ENCODE measurements at places on chromosomes 1 and 21.

GRCh38 chr21:26072666-26073615 lies 97.6 kb downstream of the APP start:
- DNase-seq: peak; percentile 12

DNA sequence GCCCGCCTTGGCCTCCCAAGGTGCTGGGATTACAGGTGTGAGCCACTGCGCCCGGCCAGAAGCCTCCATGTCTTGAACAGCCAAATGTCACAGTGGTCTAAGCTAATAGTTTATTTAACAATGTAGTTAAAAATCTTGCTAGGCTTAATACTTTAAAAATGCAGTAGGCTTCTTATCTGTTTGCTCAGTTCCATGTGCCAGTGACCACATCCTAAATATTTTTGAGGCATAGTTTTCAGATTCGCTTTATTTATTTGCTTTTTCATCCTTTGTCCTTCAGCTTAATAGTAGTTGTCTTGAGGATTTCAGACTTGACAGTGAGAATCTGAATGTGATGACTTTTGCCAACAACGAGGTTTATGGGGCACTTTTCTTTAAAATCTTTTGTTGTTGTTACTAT lies 59.9 kb upstream of the PRRX1 start:
- no peak for DNase-seq

DNA sequence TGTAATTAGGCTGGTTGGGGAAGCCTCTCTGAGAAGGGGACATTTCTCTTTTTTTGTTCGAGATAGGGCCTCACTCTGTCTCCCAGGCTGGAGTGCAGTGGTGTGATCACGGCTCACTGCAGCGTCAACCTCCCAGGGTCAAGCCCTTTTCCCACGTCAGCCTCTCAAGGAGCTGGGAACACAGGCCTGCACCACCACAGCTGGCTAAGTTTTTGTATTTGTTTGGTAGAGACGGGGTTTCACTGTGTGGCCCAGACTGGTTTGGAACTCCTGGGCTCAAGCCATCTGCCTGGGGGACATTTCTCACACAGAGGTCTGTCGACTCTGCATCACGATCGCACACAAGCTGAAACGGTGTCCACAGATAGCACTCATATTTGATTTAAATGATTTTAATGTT lies 39.7 kb downstream of the HUNK start:
- no peak for DNase-seq

GRCh38 chr1:201877877-201878401 lies 10.8 kb upstream of the SHISA4 start:
- no peak for DNase-seq

DNA sequence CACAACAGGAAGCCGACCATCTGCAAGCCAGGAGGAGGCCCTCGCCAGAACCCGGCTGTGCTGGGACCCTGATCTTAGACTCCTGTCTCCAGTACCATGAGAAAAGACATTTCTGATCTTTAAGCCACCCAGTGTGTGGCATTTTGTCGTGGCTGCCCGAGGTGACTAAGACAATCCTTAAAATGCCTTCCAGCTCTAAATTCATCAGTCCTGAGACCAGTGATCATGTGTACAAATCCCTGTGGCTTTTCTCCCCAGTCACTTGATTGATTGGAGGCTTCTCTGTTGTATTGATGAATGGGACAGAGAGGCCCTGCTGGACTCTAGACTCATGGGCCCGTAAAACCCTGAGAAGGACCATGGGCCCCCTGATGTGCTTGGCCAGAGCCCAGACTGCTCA lies 36.1 kb downstream of the B3GALT5 start:
- no peak for DNase-seq

- no peak for DNase-seq
Measured at GRCh38 chr1:247077213-247077612, 1.4 kb downstream of the ZNF670 start.

GRCh38 chr1:46173361-46173856 lies 1.5 kb upstream of the TSPAN1 start:
- no peak for DNase-seq

- DNase-seq: no peak
Measured at GRCh38 chr1:53627031-53627430, 111.9 kb downstream of the GLIS1 start.

GRCh38 chr1:55190109-55190508 lies 25.1 kb downstream of the USP24 start:
- no peak for DNase-seq

GRCh38 chr1:89433421-89433820 lies 69.6 kb downstream of the GBP6 start:
- DNase-seq: no peak

DNA sequence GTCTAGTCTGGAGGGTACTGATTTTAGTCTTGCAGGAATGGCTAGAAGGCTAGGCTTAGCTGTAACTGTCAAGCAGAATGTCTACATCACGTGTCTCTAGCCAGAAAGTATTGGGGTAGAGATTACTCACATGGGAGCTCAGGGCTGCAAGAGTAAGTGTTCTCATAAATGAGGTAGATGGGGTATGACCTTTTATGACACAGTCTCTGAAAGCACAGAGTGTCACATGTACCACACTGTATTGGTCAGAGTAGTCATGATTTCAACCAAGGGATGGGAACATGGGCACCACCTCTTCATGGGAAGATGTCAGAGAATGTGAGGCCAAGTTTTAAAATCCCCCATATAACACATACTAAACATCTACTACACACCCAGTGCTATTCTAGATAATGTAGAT lies 2.9 kb downstream of the FYB2 start:
- no peak for DNase-seq

GRCh38 chr1:154192476-154192875 lies 576 bp upstream of the TPM3 start:
- no peak for DNase-seq

- peak; percentile 10 for DNase-seq
Measured at GRCh38 chr1:27349784-27350662, 8.2 kb downstream of the SYTL1 start.

DNA sequence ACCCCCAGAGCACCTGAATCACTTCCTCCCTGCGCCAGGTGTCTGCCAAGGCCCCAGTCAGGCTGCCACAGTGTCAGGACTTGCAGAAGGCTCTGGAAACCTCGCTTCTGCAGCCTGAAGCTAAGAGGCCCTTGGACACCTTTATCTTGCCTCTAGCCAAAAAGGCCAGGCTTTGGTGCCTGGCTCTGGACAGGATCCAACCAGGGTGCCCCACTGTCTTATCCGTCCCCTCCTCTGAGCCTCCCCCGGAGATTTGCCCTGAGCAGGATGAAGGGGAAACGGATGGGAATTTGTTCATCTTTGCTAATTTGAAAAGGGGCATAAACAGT lies 12.8 kb upstream of the CLSTN1 start:
- no peak for DNase-seq

DNA sequence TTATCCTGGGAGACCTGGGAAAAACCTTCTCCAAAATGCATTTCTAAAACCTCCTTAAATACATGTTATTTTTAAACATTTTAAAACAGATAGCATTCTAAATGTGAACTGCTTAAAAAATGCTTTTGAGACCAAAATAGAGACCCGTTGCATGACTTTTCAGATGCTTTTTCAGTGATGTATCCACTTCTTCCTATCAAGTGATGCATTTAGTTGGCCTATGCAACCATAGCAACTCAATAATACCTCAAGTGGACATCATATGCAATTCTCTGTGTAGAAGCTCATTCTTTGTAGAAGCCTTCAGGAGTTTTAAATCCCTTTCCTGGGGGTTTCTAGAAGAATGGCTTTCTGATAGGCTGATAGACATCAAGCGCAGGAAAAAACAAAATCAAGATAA lies 94.5 kb upstream of the RAVER2 start:
- DNase-seq: no peak

DNA sequence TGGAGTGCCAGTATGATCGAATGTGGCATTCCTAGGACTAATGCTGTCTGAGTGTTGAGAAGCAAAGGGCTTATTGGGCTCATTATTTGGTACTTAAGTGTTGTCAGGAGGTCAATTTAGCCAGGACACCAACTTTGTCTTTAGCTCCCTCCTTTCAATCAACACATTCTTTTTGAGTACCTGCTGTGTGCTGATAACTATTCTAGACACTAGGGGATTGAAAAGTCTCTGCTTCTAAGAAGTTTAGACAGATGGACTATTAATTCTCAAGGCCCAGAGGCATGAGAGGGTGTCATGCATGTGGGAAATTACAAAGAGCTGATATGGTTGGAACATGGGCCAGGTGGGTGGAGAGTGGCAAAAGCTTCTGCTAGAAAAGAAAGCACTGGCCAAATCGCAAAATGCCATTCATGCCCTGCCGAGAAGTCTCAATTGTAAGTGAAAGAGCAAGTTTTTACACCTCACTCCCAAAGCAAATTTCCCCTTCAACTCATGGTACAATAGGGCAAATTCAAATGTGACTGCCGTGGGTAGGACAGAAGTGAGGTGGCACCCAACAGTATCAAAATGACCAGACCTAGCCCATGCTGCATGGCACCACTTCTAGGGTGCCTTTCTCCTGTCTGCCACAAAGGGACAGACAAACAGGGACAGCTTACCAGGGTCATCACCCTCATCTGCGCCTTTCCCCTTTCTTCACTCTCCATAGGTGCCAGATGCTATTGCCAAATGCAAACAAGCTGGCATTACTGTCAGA lies 53.6 kb upstream of the LAX1 start:
- no peak for DNase-seq

DNA sequence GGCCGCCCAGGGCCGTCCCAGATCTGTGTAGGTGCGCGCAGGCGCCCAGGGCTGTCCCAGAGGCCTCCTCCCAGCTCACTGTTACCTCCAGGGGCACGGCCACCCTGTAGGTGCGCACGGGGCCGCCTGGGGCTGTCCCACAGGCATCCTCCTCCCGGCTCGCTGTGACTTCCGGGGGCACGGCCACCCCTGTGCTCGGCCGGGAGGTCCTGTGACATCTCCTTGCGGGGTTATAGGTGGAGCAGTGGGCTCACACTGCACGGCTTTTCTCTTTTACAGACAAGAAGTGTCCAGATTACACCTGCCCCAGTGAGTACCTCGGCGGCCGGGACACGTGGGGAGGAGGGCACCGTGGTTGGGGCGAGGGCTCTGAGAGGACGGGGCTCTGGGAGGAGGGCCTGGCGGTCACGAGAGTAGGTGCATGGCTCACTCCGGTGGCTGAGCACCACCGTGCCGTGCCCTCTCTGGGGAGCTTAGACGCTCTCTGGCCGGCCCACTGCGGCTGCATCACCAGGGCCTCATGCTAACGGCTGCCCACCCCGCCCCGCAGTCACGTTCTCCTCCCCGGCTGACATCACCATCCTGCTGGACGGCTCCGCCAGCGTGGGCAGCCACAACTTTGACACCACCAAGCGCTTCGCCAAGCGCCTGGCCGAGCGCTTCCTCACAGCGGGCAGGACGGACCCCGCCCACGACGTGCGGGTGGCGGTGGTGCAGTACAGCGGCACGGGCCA lies 21.4 kb downstream of the COL6A1 start:
- no peak for DNase-seq

- DNase-seq: no peak
Measured at GRCh38 chr1:24919791-24920532, 10.1 kb downstream of the RUNX3 start.

- DNase-seq: no peak
Measured at GRCh38 chr1:116826818-116827606, 72.8 kb downstream of the CD2 start.

DNA sequence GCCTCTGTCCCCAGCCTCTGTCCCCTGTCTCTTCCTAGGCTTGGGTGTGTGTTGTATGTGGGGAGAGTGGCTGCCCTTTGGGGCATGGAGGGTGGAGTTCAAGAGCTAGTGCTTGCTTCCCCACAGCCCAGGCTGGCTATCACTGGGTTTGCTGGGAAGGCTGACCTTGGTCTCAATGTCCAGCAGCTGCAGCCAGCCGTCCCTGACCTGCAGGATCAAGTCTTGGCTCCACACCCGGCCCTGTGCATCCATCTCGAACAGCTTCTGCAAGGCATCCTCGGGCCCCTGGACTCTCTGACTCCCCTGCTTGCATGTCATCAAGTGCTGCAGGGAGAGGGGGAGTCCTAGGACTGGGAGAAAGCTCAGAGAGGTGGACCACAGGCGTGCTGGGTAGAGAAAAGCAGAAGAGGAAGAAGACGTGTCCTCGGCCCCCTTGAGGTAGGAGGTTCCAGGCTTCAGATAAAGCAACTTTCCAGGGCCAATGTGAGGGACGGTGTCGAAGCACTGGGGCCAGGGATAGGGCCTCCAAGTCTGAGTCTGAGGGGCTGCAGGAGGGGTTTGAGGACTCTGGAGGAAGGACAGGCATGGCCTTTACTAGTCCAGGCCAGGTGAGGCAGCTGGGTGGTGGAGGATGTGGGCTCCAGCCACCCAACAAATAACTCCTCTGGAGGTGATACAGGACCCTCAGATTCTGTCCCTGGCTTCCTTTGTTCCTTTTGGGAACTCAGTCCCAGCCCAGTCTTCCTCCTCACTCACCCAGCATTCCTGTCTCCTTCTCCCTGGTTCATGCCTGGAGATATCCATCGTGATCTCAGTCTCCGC lies 4.0 kb downstream of the EPS8L3 start:
- no peak for DNase-seq

GRCh38 chr1:72439036-72439435 lies 156.7 kb upstream of the NEGR1 start:
- no peak for DNase-seq

GRCh38 chr1:211603191-211603701 lies 24.3 kb upstream of the SLC30A1 start:
- DNase-seq: no peak

GRCh38 chr1:101410048-101410878 lies 173.4 kb downstream of the S1PR1 start:
- DNase-seq: no peak

DNA sequence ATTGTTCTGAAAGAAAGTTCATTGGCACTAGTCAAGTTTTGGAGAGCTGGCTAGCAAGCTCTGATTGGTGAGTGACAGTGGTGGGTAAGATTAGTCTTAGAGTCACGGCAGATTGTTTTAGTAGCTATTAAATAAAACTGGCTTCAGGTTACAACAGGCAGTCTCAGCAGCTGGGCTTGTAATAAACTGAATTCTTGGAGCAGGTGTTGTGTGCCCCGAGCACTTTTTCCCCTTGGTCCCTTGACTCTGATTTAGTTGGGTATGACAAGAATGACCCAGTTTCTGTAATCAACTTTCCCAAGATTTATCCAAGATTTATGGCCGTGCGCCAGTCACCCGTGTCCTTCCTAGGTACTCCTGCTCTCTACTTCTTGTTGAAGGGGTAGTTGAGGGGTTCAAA lies 40.2 kb downstream of the TBCE start:
- DNase-seq: no peak

GRCh38 chr1:161879261-161879660 lies 113.1 kb downstream of the ATF6 start:
- no peak for DNase-seq

DNA sequence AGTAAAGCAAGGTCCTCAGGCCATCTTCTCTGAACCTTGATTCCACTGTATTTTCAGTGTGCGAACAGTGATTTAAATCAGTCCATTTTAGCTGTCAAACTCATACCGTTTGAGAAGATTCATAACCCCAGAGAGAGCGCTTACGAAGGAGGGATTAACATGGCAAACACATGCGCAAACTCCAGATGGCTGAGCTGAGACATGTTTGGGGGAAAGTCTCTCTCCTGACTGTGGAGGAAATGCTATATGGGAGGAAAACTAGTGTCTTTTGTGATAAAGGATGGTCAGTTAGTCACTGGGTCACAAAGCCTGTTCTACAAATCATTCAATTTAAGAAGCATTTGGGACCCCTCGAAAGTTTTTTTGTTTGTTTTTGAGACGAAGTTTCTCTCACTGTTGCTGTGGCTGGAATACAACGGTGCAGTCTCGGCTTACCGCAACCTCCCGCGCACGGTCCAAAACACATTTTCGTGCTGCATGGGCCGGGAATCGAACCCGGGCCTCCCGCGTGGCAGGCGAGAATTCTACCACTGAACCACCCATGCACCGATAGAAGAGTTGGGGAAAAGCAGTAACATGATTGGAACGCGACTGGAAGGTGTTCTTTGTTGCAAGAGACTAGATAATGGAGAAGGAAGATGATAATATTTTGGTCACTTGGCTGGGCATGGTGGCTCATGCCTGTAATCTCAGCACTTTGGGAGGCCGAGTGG lies 58.4 kb upstream of the CXADR start:
- DNase-seq: peak; percentile 47
